Hippocampal formation (tissue), 2 donors: ENCODE measurements at places on chromosomes 6 and 20.
A peak's percentile ranks its signal among the peaks of the same experiment; 100 is the strongest.

GRCh38 chr6:116682334-116682712 lies 1.3 kb downstream of the KPNA5 start:
- peak; percentile 47 for DNase-seq

DNA sequence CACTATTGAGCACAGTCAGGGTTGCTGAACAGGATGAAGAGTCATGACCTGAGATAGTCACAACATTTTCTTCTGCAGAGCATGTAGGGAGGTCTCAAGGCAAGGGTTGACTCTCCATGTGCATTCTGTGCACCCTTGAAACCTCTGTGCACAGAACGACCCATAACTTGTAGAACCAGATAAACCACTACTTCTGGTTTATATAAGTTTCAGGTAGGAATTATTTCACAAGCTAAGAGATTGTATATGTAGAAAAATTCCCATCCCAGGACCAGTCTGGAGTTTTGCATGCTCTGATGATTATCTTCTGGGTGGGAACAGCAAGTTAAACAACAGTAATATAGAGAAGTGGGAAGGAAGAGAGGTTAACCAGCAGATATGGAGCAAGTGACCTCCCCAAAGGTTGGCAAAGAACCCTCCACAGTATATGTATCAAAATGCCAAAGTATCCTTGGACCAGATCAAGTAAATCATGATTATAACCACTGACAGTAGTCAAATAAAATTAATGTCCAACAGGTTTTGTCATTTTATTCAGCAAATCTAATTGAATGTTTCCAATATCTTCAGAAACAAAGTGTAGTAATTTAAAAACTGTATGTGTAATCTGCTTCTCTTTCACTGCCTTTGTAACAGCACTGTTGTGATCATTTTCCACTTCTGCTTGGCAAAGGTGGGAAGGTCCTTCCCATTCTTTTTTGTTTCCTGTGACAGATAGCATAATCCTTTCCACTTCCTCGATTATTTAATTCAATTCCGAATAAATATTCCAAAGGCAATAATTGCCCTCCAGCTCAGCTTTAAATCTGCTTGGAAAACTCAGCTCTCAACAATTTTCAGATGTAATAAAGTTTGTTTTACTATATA lies 104.4 kb downstream of the SYNE1 start:
- DNase-seq = no peak

- no peak for DNase-seq
These were observed 491.3 kb downstream of the MAFB start for GRCh38 chr20:40197691-40198090.

DNA sequence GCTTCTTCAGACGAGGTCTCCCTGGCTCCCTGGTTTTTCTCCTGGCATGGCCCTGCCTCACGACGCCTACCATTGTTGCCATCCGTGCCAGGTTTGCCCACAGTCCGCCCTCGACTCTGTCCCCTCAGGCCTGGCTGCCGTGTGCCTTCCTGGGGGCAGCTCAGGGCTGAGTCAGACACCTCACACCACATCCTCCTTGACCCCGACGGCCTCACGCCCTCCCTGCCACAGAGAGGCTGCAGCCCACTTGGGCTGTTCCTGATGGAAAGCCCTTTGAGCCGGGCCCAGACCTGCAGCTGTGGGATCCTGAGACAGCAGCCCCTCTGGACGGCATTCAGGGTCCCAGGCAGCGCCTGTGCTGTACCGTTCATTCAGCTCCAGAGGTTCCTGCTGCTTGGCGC lies 108.3 kb downstream of the PSMB1 start:
- DNase-seq = no peak

GRCh38 chr20:8330785-8331695 lies 199.0 kb downstream of the PLCB1 start:
- no peak for DNase-seq

DNA sequence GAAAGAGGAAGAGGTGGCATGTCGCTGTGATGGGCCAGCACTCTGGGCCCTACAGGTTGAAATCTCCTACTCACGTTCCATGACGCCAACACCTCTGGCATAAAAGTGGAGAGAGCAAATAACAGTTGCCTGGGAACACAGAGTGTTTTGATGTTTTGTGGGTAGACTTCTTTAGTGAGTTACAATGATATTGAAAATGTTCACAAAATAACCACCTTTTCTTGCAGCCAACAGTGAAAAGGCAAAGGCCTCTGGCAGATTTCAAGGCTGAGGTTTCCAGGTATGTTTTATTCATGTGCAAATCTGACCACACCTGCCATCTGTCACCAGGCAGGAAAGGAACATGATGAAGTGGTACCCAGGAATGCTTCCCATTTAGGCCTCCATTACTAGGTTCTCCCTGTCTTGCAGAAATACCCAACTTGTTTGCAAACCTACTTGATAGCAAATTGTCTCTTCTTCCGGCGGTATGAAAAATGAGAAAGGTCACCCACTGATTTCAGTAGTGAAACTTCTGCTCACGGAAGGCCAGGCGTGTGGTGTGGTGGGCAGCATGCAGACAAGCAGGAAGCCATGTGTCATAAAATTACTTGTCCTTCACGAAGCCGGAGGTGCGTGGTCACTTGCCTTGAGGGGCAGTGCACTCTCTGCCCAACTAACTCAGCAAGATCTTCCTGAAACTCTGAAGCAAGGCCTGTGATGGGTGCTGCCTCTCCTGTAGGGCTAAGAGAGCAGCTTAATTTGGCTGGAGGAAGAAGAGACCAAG lies 299.1 kb upstream of the PRDM1 start:
- no peak for DNase-seq

GRCh38 chr6:27290065-27290849 lies 21.8 kb downstream of the POM121L2 start:
- DNase-seq = no peak

DNA sequence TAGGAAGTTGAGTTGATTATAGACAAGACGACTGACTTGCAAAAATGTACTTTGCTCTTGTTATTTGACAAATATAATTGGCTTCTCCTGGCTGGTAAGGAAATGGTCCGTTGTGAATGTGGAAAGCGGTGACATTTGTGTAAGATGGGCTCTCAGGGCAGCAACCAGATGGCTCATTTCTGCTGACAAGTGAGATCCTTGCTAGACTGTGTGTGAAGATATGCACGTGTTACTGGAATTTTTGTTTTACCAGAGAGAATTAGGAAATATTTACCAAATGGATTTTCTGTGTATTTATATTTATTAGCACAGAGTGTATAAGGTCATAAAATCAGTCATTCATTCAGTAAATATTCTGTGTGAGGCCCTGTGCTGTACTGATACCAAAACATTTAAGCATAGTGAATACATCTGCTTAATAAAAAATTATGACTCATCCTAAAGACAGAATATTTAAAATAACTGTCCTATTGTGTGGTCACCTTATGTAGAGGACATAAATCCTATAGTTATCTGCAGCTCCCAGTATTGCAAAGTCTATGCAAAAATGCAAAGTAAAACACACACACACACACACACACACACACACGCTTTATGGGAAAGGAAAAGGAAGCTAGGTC lies 109.9 kb upstream of the ASF1A start:
- no peak for DNase-seq

DNA sequence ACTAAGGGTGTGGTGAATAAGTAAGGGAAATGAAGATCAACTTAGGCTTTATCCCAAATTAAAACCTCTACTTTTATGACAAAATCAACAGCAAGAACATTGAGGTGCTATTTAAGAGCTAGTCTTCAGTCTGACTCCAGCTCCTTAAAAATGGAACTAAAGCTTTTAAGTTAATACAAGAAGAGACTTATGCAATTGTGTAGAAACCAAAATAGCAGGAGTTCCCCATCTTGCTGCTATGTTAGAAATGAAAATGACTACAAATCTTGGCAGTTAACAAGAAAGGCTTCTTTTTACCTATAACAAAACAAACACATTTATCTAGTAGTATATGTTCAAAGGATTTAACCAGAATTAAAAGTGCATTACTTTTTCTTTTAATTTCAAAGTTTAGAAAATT lies 25.7 kb downstream of the HMGN3 start:
- DNase-seq = no peak

- DNase-seq = peak; percentile 83
These were observed 43.3 kb downstream of the LRRC1 start for GRCh38 chr6:53837865-53838769.
